ENCODE measurements at places on chromosomes 5 and 9.

GRCh38 chr5:157917491-157917890 is 58.5 kb upstream of the CLINT1 start:
- no peak for DNase-seq

GRCh38 chr9:92735636-92736562 is 28.7 kb downstream of the BICD2 start:
- no peak for DNase-seq

- no peak for DNase-seq
These were observed 764.1 kb upstream of the ARRDC3 start for GRCh38 chr5:92147266-92147665.

- DNase-seq = no peak
These were observed 1.3 kb downstream of the GABBR2 start for GRCh38 chr9:98707166-98708102.

- DNase-seq = no peak
These were observed 289.4 kb downstream of the ADAMTS6 start for GRCh38 chr5:65192331-65192730.

- no peak for DNase-seq
These were observed 393.8 kb downstream of the EBF1 start for GRCh38 chr5:158705901-158706300.

- no peak for DNase-seq
These were observed 111.1 kb upstream of the IFNK start for GRCh38 chr9:27412963-27413362.

GRCh38 chr9:34517185-34517584 is 5.6 kb downstream of the ENHO start:
- DNase-seq = no peak

- no peak for DNase-seq
These were observed 134.1 kb downstream of the ACTBL2 start for GRCh38 chr5:57348376-57349140.

GRCh38 chr9:112890106-112891081 is at the start of gene SLC46A2:
SLC46A2 (minus strand) TSS chr9:112890876; CDS start chr9:112890681, 195 bp downstream.
- no peak for DNase-seq

DNA sequence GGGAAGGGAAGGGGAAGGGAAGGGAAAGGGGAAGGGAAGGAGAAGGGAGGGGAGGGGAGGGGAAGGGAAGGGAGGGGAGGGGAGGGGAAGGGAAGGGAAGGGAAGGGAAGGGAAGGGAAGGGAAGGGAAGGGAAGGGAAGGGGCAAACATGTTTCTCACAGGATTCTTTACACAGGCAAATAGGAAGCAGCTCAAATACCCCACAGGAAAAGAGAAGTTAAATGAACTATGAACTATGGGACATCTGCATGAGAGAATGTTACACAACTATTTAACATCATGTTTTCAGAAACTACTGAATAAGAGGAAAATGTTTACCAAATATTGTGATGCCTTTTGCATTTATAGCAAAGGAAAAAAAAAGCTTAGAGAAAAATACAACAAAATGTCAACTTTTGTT is 125.4 kb upstream of the SLC30A5 start:
- DNase-seq = no peak

DNA sequence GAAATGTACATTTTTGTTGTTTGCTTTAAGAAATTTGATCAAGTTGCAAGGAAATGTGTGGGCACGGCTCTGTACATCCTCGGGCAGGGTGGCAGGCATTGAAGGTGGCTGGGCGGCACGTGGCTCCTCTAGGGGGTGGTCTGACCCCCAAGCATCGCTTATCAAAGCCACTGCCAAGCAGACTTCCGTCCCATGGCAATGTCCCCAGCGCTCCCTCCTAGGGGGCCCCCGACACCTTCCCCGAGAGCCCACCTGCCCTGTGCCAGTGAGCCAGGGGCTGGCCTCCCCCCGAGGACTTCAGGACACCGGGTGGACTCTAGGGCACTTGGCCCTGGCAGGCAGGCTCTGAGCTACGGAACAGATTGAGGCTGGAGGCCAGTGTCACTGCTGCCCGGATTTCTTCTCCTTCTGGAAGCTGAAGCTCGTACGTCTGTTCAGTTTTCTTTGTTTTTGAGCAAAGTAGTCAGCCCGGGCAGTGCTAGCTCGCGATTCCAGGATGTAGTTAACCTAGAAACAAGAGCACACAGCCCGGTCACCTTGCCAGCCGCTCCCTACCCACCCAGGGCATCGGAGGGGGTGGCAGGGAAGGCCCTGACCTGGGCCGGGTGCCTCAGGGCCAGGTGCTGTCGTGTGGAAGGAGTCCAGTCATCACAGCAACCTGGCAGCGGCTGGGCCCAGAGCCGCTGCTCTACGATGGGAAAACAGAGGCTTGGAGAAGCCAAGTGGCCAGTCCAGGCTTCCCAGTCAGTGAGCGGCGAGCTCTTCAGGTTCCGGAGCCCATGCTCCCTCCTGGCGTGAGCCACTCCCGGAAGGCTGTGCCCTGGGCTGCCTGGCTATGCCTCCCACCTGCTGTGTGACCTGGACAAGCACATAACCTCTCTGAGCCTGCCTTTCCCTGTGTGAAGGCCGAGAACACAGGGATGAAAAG is 177.1 kb downstream of the GAPVD1 start:
- no peak for DNase-seq

DNA sequence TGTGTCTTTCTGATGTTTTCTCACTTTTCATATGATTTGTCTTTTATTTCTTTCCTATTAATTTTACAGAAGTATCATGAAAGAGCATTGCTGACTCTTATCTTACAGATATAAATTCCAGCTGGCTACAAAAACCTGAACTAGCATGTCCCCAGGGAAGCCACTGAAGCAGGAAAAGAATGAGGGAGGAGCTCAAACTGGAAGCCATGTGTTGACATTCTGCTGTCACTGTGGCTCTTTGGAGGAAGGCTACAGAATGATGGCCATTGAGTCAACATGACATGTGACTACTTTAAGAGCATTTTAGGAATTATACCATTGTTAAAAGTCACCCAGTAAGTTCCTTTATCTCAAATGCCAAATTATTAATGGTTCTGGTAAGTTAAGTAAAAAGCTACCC is 638.3 kb upstream of the DMAC1 start:
- no peak for DNase-seq

DNA sequence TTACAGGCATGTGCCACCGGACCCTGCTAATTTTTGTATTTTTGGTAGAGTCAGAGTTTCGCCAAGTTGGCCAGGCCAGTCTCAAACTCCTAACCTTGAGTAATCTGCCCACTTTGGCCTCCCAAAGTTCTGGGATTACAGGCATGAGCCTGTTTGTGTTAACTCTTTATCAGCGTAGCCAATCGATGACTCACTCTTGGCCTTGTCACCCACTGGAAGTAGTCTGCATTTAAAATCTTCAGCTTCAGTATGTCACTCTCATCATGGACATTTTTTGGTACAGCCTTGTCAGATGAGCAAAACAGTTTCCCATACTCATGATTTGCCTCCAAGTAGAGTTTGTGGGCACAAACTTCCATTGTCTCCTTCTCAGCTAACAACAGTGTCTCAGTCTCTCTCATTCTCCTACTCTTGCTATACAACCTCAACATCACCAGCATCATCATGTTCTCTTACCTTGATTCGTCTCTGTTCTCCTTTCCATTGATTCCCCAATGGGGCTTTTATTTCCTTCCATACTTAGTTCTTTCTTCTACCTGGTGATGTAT is 22.5 kb downstream of the MUSK start:
- DNase-seq = no peak

DNA sequence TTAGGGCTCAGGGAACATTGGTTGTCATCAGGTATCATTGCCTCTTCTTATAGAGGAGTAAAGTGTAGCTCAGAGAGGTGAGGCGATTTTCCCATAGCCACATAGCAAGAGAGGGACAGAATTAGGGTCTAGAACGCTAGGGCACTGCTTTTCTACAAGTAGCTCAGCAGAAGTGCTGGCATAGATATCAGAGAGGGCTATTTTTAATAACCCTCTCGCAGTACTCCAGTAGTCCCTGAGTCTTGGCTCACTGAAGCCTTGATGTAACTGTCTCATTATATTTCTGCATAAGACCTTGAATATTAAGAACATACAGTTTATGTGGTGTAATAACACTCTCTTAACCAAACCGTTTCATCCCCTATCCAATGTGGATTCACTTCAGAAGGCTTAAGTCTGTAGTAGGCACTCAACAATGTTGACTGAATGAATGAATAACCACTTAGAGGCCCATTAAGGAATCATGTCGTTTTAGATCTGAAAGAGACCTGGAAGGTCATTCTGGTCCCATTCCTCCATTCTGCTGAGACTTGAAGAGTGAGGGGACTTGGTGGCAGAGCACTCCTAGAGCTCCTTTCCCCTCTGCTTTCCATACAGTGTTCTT is 4.7 kb upstream of the FRMPD1 start:
- no peak for DNase-seq

GRCh38 chr5:76861612-76862011 is 11.8 kb downstream of the S100Z start:
- no peak for DNase-seq

- DNase-seq = no peak
These were observed 363.1 kb downstream of the PRELID2 start for GRCh38 chr5:145471831-145472612.

- no peak for DNase-seq
These were observed 71.8 kb downstream of the CAST start for GRCh38 chr5:96733771-96734500.

- no peak for DNase-seq
These were observed 251.8 kb upstream of the DMRT1 start for GRCh38 chr9:589723-590122.

- DNase-seq = no peak
These were observed 7.4 kb downstream of the KIF12 start for GRCh38 chr9:114091711-114092110.

GRCh38 chr5:11166923-11167322 is 405.9 kb upstream of the DAP start:
- no peak for DNase-seq

DNA sequence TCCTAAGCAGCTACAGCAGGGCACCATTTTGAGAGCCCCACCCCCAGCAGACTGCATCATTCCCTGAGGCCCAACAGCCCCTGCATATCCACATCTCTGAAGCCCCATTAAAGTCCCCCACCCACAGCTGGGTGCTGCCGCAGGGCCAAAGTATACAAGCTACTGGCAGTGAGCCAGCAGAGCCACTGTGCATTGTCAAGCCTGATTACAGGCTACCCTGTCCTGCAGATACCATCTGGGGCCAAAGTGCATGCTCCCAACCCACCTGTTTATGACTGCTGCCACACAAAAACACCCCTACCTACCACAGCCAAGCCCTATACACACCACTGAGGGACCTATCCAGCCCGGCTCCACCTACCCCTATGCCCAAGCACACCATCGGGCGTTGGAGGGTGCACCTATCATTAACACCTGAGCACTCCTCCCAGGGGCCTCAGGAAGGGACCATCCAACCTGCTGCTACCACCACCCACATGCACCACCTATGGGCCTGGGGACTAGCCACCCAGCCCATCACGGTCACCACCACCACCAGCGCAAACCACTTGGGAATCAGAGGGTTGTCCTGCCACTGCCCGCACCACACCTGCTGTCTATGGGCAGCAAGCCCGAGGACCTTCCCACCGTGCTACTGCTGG is 105.0 kb downstream of the PLPP1 start:
- DNase-seq = no peak

GRCh38 chr5:136686192-136686872 is 321.0 kb upstream of the TRPC7 start:
- DNase-seq = no peak

DNA sequence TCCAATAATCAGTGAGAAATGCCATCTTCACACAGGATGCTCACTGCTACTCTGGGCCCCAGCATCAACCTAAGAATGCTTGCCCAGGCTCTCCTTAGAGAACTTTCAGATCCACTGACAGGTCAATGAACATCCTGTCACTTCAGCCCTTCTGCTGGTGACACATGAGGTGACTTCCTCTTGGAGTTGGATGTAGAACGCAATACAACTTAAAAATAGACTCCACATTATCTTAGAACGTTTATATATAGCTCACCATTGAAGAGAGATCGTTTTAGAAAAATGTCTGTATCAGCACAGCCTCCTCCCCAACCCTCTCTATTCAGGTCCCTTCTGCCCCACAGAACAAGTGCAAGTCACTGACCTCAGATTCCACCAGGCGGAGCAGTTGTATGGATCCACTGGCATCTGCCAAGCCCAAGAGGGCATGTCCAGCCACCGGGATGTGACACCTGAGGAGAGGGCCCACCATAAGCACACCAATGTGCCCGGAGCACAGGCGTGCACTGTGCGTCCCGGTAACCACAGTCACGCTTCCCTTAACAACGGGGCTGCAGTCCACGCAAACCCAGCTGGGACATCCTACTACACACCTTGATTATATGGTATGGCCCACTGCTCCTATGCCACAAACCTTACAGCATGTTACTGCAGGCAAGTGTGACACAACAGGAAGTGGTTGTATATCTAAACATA is 2.9 kb downstream of the DPH7 start:
- DNase-seq = no peak

GRCh38 chr5:54621709-54622108 is 104.2 kb downstream of the SNX18 start:
- no peak for DNase-seq
